ENCODE measurements at places on chromosomes 11 and 22. TPM values are rescaled to one million over a fixed set of nuclear protein-coding genes. Genes with fewer than 3 reads are reported as not detected.

- no peak for DNase-seq
Measured at GRCh38 chr11:120532832-120533196, 21.3 kb downstream of the GRIK4 start.

DNA sequence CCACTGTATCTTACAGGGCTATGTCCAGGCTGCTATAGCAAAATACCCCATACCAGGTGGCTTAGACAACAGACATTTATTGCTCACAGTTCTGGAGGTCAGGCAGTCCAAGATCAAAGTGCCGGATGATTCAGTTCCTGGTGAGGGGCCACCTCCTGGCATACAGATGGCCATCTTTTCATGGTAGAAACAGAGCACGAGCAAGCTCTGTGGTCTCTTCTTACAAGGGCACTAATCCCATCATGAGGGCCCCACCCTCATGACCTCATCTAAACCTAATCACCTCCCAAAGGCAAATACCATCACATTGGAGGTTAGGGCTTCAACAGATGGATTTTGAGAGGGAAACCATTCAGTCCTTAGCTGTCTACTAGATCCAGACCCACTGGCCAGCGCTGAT is 117.4 kb upstream of the NECTIN1 start:
- DNase-seq = no peak

YDJC gene
- polyA plus RNA-seq = 9.0 TPM

- DNase-seq = peak; percentile 82
Measured at GRCh38 chr11:77127920-77128691, at the start of gene MYO7A. Gene MYO7A (plus strand): TSS chr11:77128246. CDS start chr11:77130635, 2,389 bp downstream.

SPECC1L gene
- polyA plus RNA-seq = 85.1 TPM

GRCh38 chr11:118914178-118914918 is 11.4 kb downstream of the BCL9L start:
- no peak for DNase-seq

DNA sequence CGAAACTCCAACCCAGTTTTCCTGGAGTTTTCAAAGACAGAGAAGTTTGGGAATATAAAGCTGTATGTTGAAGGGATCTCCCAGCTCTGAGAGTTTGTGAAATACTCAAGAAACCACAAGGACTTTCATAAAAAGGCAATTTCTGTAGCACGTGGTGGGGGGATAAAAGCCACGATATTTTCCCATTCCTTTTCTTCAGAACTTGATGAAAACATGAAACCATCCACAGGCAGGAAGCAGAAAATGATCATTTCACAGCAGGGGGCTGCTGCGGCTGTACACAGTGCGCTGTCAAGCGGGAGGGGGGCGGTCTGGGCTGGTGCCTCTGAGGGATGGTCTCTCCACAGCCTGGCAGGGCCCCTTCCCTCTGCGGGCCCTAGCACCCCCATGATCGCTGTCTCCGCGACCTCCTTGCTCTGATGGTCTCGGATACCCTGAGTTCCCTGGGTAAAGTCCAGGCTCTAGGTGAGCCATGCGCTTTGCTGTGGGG is 423.2 kb downstream of the MN1 start:
- no peak for DNase-seq

DNA sequence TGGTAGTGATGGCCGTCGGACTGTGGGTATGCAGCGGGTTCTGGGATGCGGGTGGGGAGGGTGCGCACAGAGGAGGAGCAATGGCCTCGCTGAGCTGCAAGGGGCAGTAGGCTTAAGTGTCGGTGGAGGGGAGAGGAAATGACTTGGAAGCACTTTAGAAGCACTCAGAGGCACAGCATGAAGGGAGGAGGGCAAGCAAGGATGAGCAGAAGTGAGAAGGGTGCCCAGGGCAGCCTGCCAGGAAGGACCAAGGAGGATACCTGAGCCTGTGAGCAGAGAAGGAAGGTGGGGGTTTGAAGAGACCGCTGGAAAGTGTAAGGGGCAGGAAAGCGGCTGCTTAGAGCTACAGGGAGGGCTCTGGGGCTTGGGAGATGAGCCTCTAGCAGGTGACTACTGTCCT is 330 bp downstream of the SLC5A1 start:
- DNase-seq = no peak

DNA sequence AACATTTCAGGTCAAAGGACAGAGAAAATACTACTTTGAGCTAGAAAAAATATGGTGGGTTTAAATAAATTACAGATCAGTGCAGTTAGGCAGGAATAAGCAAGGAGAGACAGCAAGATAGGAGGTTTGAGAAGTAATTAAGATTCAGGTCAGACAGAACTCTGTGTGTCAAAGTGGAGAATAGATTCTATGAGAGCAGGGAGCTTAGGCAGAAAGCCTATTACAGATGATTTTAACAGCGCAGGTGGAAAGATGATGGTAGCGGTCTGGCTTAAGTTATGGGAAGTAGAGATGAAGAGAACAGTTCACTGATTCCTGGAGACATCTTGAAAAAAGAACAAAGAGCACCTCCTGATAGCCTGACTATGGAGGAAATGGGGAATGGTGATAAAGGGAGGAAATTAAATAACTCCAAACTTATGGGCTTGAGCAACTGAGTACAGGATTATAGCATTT is 106.0 kb downstream of the APIP start:
- DNase-seq = no peak

- no peak for DNase-seq
Measured at GRCh38 chr11:114232400-114233059, 63.7 kb upstream of the NNMT start.

KRTAP5-8 gene
- not detected for polyA plus RNA-seq

SAA1 gene
- not detected for polyA plus RNA-seq

DNA sequence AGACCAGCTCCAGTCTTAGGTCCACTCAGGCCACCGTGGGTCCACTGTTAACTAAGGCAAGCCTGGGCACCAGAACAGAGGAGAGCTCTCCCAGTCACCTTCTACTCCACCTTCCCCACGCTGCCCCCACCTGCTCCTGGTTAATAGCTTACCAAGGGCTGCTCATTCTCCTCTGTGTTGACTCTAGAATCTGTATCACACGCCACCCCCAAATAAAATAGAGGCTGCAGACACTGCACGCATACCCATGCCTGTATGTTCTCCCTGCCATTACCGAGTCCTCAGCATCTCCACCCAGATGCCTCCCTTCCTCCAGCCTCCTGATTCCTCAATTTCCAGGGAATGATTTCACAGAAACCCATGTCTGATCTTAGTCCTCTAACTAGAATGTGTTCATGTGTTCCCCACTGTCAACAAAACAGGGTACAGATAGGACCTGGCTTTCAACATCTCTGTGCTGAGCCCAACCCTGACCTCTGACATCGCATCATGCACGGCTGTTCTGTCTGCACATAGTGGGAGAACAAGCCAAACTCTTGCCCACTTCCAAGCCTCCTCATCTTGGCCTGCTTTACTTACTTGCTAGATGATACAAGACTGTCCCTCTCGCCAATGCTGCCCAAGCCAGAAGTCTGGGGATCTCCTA is 49.8 kb downstream of the SMCO4 start:
- no peak for DNase-seq

GRCh38 chr11:3950996-3951660 is 95.7 kb downstream of the STIM1 start:
- DNase-seq = no peak

GRCh38 chr11:75721852-75722668 is 4.4 kb downstream of the MOGAT2 start:
- DNase-seq = no peak

GRCh38 chr11:69088676-69089146 is 40.0 kb downstream of the TPCN2 start:
- DNase-seq = no peak

CHRM1 gene
- polyA plus RNA-seq = 0.71 TPM

DNA sequence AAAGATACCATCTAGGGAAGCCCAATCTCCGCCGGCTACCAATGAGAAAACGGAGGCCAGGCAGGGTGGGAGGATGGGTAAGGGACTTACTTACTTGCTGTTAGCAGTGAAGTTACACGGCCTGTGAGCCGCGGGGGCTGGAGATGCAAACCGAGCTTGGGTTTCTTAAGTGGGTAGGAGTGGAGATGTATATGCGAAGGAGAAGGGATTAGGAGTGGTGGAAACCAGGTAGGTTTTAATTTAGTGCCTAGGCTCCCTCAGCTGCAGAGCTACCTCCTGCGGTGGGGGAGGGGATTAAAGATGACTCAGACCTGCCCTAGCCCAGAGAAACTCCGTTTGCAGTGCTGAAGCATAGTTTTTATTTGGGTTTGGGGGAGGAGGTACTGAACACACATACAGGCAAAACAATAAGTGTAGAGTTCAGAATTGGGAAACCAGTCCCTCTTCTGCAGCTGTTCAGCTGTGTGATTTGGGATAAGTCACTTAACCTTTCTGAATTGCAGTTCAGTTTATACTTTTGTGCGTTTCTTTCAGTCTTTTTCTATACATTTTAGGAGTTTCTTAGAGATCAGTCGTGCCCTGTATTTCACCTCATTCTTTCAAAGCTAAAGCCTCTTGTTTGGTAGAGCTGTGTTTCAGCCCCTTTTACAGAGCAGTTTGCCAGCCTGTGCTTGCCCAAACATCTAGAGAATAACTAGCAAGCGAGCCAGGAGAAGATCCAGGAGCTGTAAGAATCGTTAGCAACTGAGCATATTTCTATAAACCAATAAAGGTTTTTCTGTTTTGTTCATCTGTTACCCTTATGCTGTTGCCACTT is 596 bp upstream of the TNRC6B start:
- peak; percentile 47 for DNase-seq

DNA sequence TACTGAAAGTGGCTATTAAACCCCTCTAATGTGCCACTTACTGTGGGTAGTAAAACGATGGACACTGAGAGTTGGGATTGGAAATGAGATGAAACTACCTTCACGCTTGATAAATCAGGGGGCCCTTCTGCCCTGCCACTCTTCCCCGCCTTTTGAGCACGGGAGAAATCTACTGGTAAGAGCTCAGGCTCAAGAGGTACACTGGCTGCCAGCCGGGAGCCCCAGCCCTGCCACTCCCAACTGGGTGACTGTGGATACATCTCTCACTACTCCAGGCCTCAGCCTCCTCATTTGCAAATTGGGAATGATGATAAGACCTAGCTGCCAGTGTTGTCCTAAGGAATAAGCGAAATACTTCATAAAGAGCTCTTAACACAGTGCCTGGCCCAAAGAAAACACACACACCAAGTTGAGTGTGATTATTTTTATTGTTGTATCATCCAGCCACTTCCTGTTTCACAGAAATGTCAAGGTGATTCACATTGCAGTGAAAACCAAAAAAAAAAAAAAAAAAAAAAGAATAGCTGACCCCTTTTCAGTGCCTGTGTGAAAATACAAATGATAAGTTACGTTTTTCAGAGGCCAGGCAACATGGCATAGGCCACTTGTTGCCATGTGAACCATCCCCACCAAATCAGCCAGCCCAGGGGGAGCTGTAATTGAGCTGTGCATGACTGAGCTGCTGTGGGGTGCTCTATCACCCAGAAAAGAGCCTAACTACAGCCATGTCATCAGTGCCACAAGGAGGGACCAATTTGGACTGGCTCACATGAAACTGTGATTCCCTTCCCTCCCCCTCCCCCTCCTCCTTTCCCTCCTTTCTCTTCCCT is 4.4 kb upstream of the ZNRD2 start:
- no peak for DNase-seq

DNA sequence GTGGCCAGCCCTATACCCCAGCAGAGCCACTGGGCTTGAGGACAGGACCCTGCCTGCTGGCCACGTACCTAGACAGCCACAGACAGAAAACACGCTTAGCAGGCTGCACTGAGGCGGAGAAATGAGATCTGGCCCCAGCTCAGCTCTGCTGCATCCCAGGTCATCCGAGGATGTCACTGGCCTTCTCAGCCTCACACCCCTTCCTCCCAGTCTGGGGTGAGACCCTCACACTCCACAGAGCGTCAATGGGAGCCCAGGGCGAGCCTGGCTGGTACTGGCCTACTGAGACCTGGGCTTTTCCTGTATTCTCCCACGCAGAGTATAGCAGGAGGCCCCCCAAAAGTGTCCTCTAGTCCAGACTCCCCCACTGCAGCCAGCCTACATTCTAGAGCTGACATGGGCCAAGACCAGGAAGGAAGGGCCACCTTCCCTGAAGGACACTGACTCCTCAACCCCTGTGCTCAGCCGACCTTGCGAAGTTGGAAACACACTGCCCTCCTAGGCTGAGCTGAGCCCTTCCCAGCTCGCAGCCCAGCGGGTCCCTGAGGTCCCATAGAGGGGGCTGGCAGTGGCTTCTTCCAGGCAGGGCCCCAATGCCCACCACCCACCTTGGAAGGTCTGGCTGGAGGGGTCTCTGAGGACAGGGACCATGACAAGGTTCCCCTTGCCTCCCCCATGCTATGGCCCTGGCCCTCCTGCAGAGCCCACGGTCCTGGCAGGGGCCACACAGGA is 65.9 kb upstream of the LINC01488 start:
- no peak for DNase-seq

- DNase-seq = no peak
Measured at GRCh38 chr22:46545086-46545792, 7.8 kb upstream of the CELSR1 start.

DNA sequence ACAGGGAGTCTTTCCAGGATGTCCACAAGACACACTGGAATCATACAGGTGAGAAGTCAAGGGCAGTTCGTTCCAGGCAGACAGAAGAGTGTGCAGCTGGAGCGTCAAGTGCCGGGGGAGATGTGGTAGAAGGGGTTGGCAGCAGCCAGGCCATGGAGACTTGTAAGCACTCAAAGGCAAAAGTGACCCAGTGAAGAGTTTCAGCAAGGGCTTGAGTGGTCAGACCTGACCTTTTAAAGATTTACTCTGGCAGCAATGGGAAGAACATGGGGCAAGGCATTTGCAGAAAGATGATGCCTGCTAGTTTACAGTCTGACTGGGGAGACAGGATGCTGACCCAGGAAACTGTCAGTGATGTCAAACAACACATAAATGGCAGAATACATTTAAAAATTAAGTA is 29.0 kb downstream of the P4HA3 start:
- no peak for DNase-seq

DNA sequence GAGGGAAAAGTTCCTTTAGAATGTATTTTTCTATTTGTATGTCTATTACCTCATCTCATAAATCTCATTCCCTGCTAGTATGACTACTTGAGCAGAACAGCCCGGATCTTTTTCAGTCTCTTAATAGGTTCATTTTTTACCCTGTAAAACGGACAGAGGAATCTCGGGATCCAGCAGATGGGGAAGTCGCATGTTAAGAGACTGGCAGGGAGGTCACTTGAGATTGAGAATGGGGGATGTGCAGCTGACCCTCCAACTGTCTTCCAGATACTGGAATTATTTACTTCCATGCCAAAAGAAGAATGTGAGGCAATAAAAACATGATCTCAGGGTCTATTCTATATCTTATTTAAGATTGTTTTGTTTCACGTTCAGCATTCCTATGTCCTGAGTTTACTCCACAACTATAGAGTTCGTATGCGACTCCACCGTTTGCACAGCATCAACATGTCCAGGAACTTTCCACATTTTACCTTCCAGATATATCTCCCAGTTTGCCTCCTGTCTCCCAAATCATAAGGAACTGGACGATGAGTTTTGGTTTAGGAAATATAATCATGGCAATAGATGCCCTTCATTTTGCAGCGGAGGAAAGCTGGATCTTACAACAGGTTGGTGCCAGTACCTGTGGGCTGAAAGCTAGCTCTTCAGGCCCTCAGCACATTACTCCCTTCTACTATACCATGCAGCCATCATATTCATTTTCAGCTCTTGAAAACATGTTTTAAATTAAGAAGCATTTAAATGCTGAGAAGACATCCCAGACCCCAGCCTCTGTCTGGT is 181.5 kb downstream of the MAML2 start:
- no peak for DNase-seq

- no peak for DNase-seq
Measured at GRCh38 chr11:44593251-44593650, 27.8 kb downstream of the CD82 start.

Data from left lung (tissue), 14 donors.